ENCODE measurements at places on chromosomes 6 and 20.

DNA sequence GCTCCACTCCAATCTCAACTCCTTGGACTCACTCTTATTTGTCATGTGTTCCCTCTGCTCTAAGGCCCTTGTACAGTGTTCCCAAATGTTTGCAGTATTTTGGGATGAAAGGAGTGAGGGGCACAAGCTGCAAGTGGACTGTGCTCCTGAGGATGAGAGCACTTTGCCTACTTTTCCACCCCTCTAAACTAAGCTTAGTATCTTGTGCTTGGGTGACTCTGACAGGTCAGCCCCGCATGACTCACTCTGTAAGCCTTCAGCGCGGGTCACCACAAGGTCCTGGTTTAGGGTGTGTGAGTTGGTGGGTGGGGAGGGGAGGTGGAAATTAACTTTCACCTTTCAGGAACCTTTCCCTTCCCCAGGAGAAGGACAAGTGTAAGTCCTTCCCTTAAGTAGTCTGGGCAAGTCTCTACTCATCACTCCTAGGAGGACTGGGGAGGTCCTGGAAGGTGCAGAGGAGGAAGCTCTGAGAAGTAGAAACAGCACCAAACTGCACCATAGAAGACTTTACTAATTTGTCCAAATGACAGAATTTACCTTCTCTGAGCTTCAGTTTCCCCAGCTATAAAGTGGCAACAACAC lies 68.8 kb upstream of the EPB41L1 start:
- no peak for DNase-seq

DNA sequence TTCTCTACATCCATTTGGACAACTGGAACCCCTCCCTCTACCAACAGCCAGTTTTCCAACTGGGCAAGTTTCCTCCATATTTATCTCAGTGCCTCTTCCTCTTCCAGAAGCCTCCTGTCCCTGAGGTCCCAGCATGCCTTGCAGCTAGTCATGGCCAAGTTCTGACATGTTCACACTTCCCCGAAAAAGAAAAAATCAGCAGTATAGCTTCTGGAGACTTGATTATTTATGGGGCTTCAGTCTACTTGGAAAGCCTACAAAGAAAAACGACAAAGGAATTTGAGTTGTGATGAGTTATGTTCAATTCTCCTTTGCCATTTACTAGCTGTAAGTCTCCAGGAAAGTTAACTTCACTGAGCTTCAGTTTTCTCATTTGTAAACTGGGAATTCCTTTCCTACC lies 406.5 kb downstream of the MAFB start:
- no peak for DNase-seq

DNA sequence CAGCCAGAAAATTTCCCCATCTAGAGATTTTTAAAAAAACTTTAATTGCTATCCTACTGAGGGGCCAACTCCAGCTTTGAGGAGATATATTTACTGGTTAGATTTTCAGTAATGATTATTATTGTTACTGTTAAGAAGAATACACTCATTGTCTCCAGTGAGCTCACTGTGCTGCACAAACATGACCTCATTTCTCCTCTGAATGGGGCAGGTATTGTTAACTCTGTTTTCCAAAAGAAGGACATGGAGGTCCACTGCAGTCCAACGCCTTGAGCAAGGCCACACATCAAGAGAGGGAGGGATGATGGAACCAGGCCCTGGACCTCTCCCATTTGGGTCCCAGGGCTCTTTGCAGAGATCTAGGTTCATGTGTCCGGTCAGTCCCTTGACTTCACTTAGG lies 13.9 kb upstream of the SCUBE3 start:
- DNase-seq, result no peak

GRCh38 chr6:170208651-170209353 lies 82.1 kb downstream of the DLL1 start:
- DNase-seq, result no peak

DNA sequence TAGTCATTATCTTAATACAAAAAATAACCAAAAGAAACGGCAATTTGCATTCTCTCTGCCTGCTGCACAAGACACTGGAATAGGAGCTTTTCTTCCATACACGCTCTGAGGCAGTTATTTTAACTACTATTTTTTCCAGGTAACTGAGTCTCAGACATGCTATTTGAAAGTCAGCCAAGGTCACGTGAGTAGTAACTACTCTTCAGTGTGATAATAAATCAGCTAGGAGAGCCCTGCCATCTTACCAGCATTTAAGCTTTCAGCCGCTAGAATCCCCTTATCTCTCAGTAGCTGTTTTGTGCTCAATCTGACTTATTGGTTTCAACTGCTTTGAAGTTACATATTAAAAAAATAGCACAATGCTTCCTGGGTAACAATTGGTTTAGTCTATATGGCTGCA lies 84.5 kb downstream of the NRN1 start:
- no peak for DNase-seq
